T-helper 1 cell (primary cell): ENCODE measurements at places on chromosomes 6 and 20.
A peak's percentile ranks its signal among the peaks of the same experiment; 100 is the strongest.

GRCh38 chr20:42779216-42779615 is 410.5 kb downstream of the PTPRT start:
- no peak for DNase-seq

- no peak for DNase-seq
Observed at GRCh38 chr6:109300874-109301273, 81.4 kb downstream of the CD164 start.

GRCh38 chr6:52535711-52536423 is 41.0 kb downstream of the TRAM2 start:
- no peak for DNase-seq

DNA sequence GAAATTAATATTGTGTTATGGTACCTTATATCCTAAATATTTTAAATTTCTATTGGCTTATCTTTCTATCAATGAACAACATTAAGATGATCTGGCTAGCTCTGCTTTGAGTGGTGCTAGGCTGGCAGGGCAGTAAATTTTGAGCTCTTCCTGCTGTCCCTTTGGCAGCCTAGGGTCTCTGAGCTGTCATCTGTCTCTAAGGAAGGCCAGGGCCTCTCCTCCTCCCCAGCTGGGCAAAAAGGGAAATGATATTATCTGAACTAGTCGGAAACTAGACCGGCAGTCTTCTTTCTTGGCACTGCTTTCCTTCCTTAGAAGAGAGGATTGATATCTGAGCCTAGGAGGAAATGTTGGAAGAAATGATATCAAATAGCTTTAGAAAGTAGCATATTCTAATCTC is 176.7 kb upstream of the BTBD3 start:
- no peak for DNase-seq

DNA sequence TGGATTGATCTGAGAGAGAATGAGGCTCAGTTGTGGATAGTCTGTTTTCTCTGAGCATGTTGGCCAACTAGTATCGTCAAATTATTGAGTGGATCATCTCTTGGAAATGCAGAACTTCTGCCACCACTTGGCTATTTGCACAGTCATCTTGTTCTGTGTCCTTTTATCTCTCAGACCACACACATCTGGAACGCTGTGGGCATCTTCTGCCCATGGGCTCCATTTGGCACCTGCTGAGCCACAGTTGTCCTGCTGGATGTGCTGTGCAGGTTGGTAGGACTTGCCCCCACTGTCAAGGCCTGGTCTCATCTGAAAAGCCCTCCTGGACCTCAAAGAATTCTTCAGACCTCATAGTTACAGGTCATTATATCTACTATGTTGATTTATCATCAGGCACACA is 16.7 kb upstream of the C20orf144 start:
- DNase-seq = no peak

DNA sequence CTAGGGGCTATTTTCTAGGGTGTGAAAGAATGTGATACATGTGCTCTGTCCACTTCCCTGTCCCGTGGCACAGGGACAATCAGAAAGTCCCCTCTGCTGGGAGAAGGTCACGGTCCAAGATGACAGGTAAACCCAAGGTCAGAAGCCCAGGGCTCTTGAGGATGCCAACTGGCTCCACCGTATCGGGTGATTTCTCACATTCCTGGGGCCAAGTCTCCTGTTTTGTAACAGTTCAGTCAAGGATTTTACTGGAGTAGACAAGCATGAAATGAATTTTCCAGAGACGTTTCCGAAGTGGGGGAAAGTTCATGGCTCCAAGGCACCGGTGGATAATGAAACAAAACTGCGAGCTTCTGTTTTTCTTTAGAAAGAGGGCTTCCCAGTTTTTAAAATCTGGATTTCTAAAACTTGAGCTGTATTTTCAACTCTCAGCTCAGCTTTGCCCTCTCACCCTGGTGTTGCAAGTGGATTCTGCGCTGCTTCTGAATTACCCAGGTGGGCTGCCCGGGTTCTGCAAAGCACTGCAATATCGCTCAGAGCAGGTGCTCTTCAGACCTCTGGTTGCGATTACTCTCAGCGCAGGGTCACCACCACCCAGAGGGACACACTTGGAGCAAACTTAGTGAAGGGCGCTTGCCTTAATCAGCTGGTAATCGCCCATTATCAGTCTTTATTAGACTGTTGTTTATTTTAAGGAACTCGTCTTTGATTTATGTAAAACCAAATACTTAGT is 64.4 kb upstream of the TMEM170B start:
- no peak for DNase-seq

DNA sequence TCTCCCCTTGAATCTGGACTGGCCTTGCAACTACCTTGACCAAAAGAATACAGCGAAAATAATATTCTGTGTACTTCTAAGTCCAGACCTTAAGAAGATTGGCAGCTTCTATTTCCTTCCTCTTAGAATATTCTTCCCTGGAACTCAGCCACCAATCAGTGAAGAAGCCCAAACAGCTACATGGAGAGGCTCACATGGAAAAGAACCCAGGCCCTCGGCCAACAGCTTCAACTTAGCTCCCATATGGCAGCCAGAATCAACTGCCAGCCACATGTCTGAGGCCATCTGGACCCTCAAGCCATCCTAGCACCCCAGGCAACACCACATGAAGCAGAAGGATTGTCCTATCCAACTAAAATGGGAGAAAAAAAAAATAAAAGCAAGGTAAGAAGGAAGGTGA is 178.8 kb downstream of the IBTK start:
- no peak for DNase-seq

GRCh38 chr20:12153628-12154027 is 235.9 kb downstream of the BTBD3 start:
- DNase-seq = no peak

- no peak for DNase-seq
Observed at GRCh38 chr6:129744201-129744879, 34.4 kb upstream of the ARHGAP18 start.

DNA sequence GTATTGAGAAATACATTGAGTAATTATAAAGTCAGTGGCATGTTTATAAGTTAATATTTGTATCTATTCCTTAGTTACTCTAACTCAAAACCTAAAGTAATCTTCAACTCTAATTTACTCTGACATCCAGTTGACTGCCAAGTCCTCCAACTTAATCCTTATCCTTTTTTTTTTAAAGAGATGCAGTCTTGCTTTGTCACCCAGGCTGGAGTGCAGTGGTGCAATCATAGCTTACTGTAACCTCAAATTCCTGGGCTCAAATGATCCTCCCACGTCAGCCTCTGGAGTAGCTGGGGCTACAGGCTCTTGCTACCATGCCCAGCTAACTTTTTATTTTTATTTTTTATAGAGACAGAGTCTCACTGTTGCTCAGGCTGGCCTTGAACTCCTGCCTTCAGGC is 24.4 kb downstream of the PTPN1 start:
- DNase-seq = no peak

- no peak for DNase-seq
Observed at GRCh38 chr20:527571-527886, 16.1 kb downstream of the CSNK2A1 start.

- DNase-seq = peak; percentile 50
Observed at GRCh38 chr6:2765896-2766766, 938 bp downstream of the WRNIP1 start.

- DNase-seq = no peak
Observed at GRCh38 chr6:126071000-126071647, 84.8 kb downstream of the TRMT11 start.

- DNase-seq = no peak
Observed at GRCh38 chr6:145206247-145206907, 528.9 kb downstream of the EPM2A start.

GRCh38 chr6:38218235-38218634 is 398.7 kb downstream of the ZFAND3 start:
- DNase-seq = no peak

- DNase-seq = no peak
Observed at GRCh38 chr20:45940053-45940452, 5.6 kb downstream of the PCIF1 start.

DNA sequence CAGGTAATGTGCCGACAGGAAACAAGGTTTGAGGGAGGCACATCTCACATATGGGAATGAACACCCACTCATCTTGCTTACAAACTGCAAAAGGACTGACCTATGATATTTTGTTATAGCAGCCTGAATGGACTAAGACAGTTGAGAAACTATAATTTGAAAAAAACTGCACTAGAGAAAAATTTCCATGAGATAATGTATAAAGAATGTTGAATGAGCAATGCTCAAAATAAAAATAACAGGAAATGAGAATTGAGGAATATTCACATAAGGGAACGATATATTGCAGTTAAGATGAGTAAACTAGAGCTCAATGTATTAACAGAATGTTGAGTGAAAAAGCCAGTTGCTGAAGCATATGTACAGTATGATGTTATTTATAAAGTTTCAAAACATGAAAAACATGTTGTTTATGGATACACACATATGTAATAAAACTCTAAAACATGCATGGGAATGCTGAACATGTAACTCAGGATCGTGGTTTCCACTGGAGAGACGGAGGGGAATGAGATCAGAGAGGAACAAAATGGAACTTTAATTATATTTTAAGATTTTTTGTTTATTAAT is 6.3 kb upstream of the TBC1D22B start:
- DNase-seq = no peak

GRCh38 chr6:149032599-149033405 is 284.7 kb upstream of the TAB2 start:
- no peak for DNase-seq

GRCh38 chr6:156804402-156804801 is 27.2 kb downstream of the ARID1B start:
- no peak for DNase-seq

- no peak for DNase-seq
Observed at GRCh38 chr20:37336369-37337207, 9.4 kb upstream of the SRC start.

DNA sequence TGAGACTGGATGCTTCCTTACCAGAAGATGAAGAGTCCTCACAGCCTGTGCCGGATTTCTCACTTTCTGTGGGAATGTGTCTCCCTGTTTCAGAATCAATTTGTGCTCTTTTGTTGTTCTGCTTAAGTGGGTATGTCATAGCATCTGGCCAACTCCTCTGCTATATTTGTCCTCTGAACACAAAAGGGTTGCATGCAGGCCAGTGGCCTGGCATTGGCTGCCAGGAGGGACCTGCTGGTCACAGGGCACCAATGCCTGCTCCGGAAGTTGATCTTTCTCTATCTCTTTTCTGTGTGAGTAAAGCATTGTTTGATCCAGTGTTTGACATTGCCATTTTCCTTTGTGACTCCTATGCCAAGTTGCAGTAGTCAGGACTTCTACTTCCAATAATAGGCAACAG is 47.8 kb downstream of the JARID2 start:
- no peak for DNase-seq

- no peak for DNase-seq
Observed at GRCh38 chr6:150739711-150740349, 125.7 kb upstream of the MTHFD1L start.

DNA sequence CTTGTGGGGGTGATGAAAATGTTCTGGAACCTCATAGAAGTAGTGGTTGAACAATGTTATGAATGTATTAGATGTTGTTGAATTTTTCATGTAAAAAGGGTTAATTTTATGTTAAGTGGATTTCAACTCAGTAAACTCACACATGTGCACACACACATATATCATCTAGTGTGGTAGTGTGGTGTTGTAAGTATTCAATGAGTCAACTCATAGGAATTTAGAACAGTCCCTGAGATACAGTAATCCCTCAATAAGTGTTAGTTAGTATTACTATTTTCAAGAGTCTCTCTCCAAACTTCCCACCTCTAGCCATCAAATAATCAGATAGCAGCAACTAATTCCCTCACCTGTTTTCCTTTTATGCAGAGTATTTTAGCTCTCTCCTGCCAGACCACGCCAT is 563.1 kb upstream of the JARID2 start:
- DNase-seq = no peak

DNA sequence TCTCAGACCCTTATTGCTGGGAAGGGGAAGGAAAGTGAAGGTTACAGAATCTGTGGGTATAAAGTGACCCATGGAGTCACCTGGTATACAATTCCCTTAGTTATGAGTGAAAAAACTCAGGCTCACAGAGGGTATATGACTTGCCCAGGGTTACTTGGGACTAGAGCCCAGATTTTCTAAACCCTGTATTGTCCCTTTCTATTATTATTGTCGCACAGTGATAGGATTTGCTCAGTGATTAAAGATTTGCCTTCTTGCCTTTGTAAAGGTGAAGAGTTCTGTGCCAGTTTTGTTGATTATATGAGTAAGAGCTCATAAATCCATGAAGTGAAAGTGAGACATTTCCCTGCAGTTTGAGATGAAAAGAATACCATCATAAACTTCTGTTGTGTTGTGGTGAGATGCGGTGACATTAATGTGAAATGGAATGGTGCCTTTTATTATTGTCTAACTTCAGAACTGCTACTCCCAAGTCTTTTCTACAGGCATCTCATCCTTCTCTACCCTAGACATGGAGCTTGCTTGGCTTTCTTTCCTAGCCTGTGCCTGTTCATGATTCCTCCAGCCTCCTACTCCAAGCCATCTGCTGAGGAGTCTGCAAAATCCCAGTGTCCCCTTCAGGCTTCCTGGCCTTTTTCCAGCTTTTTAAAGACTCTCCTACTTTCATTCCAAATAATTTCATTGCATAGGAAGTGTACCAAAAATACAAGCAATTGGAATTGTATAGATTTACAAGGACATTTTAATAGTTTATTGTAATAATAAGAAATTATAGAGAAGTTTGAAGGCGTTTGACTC is 33.5 kb upstream of the ADIG start:
- DNase-seq = no peak

DNA sequence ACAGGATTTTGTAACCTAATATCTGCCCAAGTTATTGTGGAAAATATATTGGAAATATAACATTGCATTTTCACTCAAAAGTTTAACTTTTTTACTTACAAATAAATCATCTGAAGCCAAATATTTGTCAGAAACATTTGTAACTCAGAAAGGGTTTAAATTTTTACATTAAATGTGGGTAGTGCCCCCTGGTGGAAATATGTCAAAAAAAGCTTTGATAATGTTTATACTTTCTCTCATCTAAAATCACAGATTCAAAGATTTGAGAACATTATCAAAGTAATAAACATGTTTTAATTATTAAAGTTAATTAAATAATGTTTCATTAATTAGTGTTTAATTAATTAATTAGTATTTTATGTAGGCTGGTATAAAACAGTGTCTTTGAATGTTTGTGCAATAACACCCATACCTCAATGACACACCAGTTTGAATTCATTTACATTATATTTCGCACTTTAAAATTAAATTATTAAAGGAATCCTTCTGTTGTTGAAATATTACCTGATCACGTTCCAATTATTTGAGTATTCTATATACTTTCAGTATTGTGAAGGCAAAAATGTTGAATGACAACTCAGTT is 320.1 kb upstream of the FKBP1C start:
- no peak for DNase-seq

DNA sequence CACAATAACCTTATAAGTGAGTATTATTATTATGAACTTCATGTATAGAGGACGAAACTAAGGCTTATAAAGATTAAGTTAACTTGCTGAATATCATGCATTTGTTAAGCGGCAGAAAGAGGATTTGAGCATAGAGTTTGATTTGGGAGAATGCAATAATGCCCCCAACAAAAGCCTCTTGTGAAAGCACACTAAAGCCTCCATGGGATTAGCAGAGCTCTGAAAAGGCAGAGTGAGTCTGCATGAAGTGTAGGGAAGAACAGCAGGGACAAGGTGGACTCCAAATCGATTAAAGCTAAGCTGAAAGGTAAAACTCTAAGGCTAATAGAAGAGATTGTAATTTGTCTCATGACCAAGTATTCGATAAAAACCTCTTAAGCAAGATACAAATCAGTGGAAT is 100.3 kb downstream of the SH3BGRL2 start:
- DNase-seq = no peak
